ENCODE measurements at places on chromosomes 7 and 10.

DNA sequence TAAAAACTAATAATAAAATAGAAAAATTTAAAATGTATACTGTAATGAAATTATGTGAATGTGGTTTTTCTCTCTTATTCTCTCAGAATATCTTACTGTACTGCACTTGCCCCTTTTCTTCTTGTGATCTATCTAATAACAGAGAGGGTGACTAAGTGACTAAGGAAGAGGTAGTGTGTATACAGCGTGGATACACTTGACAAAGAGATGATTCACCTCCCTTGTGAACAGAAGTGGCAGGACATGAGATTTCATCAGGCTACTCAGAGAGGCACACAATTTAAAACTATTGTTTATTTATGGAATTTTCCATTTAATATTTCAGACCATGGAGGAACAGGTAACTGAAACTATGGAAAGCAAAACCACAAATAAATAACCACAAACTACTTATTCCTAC, 806.6 kb upstream of the GHITM start:
- no peak for DNase-seq

DNA sequence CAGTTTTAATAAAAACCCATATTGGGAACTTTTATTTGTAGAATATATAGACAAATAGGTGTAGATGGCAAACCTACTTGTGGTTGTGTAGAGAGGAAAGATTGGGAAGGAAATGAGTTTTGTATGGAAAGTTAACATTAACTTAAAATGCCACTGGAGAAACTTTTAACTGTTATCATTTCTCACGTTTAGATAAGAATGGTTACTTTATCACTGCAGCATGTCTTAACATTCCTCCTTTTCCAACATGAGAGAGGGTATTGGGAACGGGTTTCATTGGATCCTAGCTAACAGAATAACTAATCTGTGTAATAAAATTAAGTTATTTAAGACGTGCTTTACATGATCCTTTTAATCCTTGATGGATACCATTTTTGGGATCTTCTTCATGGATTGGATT, 1.8 kb downstream of the LUC7L2 start:
- DNase-seq = no peak

- no peak for DNase-seq
Observed at GRCh38 chr7:851204-851603, 18.9 kb downstream of the SUN1 start.

GRCh38 chr7:155322530-155322929, 24.9 kb downstream of the INSIG1 start:
- DNase-seq = no peak

DNA sequence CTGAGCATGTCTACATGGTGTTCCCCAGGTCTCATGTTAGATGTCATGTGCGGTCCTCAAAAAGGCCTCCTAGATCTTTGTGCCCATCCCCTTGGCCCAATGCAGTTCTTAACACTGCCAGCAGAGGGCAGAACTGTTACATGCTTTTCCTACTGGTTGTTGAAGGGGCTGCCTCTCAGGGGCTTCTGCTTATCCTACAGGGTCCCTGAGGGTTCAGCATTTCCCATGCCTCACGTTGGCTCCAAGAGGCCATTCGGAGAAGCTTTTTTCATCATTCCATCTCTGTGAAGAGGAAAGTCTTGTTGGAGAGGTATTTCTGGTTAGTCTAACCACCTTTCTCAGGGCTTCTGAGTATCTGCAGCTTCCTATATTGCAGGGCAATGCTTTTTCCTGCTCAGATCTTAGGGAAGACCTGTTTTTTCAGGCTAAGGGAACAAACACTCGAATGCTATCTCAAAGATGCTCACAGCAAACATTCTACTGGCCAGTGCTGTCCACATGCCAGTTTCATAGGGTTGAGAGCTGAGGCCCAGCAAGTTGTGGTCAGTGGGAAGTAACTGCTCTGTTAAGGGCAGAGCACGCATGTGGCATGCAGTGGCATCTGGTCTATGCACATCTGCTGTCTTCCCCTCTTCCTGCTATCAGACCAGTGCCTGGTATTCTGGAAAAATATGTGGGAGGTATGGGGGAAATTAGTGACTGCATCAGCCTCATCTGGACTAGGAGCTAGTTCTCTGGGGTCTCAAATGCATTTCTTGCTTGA, 31.5 kb downstream of the MBL2 start:
- DNase-seq = no peak

DNA sequence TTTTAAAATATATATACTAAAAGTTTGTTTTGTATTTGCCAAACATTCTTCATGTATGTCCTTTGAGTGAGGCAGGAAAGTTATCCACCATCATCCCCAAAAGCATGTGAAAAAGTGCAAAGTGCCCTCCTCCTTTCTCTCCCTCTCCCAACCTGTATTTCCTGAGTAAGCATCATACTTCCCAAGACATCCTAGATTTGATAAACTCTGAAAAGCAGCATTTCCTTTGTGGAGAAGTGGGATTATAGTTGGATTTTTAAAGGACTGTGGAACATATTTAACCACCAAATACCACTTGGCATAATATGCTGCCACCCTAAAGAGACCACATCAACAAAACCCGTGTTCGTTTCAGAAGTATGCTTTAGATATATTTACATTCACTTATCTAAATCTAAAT, 36.9 kb downstream of the NET1 start:
- DNase-seq = no peak

GRCh38 chr7:149682038-149682437, 91.3 kb downstream of the ZNF467 start:
- DNase-seq = no peak

DNA sequence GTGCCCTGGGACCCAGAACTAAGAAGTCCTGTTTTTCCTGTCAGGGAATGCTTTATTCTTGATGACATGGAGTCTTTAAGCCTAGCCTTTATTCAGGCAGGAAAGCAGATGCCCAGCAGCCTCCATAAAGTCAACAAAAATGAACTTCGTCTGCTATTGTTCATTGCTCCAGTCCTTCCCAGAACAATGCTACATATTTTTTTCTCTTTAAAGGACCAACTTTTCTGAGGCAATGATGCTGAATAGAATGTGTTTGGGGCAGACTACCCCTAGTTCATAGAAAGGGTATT, 47.6 kb upstream of the PDCD4 start:
- no peak for DNase-seq

DNA sequence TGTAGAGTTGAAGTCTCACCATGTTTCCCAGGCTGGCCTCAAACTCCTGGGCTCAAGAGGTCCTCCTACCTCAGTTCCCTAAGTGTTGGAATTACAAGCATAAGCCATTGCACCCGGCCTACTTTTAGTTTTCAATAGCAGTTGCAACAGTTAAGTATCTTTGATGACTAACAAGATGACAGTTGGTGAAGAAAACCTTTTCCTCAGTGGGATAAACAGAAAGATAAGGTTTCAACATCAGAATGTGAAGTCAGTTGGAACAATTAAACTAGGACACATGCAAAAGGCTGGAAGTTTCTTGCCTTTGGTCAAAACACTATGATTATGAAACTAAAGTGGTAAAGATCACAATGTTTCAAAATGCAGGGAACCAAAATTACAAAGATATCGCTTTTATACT, 169.2 kb downstream of the ZNF438 start:
- DNase-seq = no peak

DNA sequence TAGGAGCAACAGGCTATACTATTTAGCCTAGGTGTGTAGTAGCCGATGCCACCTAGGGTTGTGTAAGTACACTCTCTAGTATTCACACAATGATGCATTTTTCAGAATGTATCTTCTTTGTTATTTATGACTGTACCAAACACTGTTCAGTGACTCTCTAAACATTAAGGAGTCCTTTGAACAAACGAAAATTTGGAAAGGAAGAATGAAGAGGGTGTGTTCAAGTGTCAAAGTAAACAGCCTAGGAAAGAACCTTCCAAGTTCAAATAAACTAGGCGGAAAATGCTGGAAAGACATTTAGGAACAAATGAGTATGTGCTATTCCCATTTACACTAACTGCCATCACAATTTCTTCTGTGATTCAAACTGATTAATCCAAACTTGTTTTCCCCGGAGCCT, 142.4 kb downstream of the CHCHD3 start:
- DNase-seq = peak; percentile 6

DNA sequence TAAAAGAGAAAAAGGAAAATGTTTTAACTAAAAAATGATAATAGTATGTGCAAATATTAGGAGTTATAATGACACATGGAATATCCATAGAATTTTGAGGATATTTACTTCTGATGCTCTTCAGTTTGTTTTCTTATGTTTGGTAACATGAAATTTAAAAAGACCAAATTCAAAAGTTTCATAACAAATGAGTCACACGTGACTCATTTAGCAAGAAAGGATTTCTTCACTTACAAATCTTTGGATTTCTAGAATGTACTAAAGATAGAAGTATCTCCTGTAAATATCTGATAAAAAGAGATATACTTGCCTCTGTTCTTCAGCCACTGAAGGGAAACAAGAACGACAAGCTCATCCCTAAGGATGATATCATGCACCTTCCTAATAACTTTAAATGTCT, 774.5 kb upstream of the LRRTM3 start:
- DNase-seq = no peak

DNA sequence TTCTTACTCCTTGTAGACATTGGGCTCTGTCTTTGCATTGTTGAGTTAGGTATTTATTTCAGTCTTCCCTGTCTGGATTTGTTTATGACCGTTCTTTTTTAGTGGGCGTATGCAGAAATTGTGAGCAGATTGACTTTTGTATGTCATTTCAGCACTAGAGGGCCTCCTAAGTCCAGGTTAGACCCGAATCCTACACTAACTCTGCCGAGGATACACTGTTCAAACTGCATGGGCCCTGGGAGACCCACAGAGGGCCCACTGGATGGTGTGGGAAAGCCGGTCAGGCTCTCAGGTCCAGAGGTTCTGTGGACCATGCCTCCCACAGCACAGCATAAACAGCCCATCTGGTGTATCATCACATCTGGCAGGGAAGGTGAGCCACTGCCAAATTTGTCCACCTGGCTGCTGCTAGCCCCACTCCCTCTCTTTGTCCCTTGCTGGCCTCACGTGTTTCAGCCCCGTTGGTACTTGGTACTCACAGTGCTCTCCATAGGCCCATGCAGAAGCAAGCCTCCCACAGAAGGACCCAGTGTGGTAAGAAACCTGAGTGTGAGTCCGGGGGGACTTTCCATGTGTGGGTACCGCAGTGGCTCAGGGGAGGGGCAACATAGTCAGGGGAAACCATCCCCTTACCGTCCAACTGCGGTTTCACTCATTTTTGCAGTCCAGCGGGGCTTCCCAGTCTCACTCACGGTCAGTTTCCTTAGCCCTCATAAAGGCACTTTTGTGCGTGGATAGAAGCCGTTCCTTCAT, 112.8 kb downstream of the APBB1IP start:
- DNase-seq = no peak

DNA sequence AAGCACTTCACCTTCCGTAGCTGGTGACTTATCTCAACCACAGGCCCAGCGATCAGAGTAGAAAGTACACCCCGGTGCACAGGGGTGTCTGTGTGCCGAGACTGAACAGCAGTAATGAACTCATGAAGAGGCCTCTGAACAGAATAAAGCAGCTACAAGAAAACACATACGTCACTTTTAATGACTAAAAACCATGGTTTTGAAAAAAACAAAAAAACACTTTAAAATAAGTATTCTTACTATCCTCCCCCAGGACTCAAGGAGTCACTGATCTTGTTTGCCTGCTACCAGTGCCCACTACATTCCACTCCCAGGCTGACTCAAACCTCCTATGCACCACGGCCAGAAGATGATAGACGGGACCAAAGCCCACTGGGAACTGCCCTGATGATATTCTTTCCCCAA, 53.8 kb downstream of the NCAPG2 start:
- DNase-seq = no peak

- DNase-seq = no peak
Observed at GRCh38 chr7:63042730-63043511, 955.7 kb upstream of the ZNF722 start.

- no peak for DNase-seq
Observed at GRCh38 chr10:53827261-53827660, 973.8 kb downstream of the PCDH15 start.

GRCh38 chr7:1059200-1060091, 15.1 kb downstream of the GPR146 start:
- no peak for DNase-seq

DNA sequence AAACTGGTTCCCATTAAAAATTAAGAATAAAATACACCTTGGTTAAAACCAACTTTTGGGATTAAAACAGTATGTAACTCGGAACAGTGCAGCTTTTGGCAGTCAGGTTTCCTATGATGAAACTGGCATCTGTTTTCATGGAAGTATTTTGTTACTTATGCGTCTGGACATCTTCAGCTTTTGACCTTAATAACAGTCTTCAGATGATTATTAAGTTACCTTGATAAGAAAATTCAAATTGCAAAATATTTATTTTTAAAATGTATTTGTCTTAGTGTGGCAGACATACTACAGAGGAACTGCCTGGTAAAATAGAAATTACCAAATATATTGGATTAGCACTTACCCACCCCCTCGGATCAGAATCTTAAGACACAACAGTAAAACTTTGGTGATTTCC, 100.0 kb downstream of the ITGB8 start:
- DNase-seq = no peak
